ENCODE measurements at places on chromosomes 4 and X.

- DNase-seq: peak; percentile 21
Observed at GRCh38 chrX:47831788-47832187, 4.9 kb upstream of the ZNF81 start.

DNA sequence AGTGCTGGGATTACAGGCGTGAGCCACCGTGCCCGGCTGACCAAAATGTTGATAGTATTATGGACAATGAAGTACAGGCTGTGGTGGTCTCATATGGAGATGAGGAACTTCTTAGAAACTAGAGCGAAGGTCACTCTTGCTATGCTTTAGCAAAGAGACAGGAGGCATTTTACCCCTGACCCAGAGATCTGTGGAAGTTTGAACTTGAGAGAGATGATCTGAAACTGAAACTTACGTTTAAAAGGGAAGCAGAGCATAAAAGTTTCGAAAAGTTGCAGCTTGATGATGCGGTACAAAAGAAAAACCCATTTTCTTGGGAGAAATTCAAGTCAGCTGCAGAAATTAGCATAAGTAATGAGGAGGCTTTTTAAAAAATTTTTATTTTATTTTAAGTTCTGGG is 8.5 kb upstream of the CTAG2 start:
- no peak for DNase-seq

- no peak for DNase-seq
Observed at GRCh38 chr4:181752516-181752915, 490.7 kb upstream of the TENM3 start.

DNA sequence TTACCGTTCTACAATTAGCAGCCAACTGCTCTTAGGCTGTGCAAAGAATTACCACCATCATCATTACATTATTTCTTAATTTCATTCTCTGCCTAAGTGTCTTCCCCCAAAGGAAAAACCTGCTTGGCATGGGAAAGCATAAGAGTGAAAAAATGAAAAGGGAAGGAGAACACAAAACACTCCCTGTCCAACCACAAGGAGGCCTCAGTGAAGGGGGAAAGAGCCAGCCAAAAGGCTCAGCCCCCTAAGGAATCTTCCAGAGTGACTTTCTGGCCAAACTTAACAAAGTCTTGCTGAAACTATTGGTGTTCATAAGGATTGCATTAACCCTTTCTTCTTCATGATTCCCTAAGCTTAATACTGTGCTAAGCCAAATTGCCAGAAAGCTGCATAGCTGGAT is 287.4 kb downstream of the SMARCA1 start:
- DNase-seq: no peak

DNA sequence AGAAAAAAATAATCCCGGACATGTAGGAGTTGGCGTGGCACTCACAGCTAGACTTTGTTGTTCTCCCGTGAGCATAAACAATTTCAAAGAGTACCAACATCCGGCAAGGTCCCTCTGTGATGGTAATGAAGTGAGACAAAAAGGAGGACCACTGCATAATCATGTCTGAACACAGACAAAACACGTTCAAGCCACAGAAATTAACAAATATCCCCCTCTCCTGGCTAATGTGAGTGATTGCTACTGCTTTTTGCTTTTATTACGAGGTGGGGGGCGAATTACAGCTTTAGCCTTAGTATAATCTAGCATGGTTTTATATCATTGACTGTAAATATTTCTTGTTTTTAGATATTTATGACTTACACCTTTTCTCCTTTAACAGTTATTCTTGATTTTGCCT is 118.5 kb downstream of the PLS3 start:
- peak; percentile 77 for DNase-seq

DNA sequence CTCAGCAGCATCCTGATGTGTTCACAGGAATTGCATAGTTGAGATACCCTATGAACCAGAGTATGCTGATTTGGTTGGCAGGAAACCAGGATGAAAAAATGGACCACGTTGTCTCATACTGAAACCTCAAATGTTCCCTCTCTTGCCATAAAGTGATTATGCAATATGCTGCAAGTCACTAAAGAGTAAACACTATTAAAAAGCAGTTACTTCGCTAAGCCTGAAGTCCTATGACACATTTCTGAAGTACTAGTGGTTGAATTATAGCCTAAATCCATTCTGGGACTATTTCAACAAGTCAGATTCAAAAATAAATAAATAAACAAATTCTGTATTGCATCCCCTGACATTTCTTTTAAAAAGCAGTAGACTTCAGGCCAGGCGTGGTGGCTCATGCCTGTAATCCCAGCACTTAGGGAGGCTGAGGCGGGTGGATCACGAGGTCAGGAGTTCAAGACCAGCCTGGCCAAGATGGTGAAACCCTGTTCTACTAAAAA is 106.0 kb upstream of the NAP1L5 start:
- peak; percentile 73 for DNase-seq

GRCh38 chrX:118189000-118189399 is 72.4 kb upstream of the KLHL13 start:
- no peak for DNase-seq

- DNase-seq: no peak
Observed at GRCh38 chr4:67459164-67459563, 86.1 kb downstream of the CENPC start.

GRCh38 chr4:10143171-10143570 is 26.6 kb upstream of the WDR1 start:
- DNase-seq: no peak

- no peak for DNase-seq
Observed at GRCh38 chr4:79763486-79764075, 309.4 kb downstream of the ANTXR2 start.

GRCh38 chrX:110683925-110684324 is 111.7 kb downstream of the CHRDL1 start:
- DNase-seq: no peak

DNA sequence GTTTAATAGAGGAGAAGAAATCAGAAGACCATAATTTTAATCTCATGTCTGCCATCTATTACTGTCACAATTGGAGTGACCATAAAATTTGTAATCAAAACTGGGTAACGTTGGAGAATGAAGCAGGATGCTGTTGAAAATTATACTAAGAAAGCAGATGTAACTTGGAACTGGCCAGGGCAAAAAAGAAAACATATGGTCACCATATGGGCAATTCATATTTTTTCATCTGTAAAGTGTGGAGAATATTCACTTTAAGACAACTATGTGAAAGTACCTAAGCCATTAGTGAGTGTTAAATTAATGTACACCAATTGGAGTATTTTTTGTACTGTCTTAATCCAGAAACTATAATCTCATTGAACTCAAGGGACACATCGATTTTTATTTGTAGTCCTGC is 1008.0 kb downstream of the GLUD2 start:
- DNase-seq: no peak

GRCh38 chrX:154471839-154472684 is 7.0 kb downstream of the LAGE3 start:
- peak; percentile 70 for DNase-seq

- no peak for DNase-seq
Observed at GRCh38 chrX:77014377-77015372, 432.5 kb upstream of the FGF16 start.

DNA sequence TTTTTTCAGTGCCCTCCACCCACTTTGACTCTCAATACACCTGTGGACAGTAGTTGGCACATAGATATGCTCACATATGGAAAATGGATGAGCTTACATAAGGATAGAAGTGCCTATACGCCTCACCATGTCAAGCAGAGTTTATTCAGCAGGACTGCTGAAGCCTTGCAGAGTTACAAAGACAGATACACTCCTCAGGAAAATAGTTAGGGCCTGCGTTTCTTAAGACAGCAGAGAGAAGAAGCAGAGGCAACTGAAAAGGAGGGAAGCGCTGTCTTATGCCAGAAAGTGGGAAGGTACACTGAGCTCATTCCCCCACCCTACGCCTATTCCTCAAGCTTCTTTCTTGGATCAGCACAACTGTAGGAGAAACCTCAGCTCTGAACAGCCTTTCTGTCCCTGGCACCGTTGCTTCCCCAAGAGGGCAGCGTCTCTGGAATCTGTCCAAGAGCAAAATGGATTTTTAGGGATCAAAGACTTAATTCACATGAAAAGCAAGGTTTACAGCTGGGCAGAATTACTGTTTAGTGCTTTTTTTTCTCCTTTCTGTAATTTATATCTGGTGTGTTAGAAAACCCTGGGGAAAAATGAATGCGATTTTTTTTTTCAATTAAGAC is 37.3 kb upstream of the MBTPS2 start:
- DNase-seq: no peak

- DNase-seq: no peak
Observed at GRCh38 chr4:68591204-68591603, 15.1 kb upstream of the UGT2B17 start.

DNA sequence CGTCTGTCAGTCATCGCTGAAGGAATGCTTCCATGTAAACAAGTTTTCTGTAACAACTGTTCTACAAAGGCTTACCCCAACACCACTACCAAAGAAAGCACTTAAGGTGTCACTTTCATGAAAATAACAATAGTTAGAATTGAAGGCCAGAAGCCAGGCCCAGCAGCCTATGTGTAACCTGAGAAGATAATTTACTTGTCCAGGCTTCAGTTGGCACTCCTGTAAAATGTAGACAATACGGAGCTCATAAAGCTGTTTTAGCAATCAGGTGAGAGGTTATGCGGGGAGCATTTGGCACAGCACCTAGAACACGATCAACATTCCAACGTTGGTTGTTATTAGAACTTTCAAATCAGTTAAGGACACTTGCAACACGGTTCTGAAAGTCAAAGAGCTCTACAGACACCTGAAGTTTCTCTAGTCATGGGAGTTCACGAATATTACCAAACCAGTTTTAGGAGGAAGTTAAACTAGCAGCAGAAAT is 15.7 kb downstream of the ADGRA3 start:
- DNase-seq: no peak

GRCh38 chr4:65918872-65919271 is 248.6 kb upstream of the EPHA5 start:
- DNase-seq: no peak

DNA sequence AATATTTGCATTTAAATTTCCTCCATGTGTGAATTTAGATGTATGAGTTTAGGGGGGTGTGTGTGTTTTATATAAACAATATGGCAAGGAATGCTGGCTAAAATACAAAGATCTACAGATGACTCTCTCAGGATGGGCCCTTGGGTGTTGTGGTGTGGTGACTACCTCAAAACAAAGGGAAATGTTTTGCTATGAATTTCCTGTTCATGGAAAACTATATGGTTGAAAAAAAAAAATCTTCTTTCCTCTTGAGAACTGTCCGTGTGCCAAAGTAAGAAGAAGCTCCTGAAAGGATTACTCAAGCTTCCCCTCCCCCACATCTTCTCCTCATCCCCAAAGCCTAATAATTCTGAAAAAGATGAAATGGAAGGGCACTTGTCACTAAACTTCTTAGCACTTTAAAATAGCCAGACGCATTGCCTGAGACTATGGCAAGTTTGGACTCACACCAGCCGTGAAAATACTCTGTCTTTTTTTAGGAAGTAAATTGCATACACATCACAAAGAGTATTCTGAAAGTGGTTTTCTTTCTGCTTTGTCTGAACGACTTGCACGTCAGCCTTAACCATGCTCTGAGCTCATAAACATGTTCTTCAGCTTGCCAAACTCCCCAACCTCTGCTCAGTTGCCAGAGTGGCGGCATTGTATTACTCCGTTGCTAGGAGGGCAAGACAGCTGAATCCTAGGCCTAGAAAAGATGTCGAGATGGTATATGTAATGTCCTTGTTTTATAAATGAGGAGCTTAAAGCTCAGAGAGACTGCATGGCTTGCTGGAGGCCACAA is 250.4 kb upstream of the JADE1 start:
- peak; percentile 54 for DNase-seq

- DNase-seq: no peak
Observed at GRCh38 chr4:181835348-181835747, 407.9 kb upstream of the TENM3 start.

- DNase-seq: no peak
Observed at GRCh38 chr4:128802680-128803628, 6.5 kb upstream of the JADE1 start.

DNA sequence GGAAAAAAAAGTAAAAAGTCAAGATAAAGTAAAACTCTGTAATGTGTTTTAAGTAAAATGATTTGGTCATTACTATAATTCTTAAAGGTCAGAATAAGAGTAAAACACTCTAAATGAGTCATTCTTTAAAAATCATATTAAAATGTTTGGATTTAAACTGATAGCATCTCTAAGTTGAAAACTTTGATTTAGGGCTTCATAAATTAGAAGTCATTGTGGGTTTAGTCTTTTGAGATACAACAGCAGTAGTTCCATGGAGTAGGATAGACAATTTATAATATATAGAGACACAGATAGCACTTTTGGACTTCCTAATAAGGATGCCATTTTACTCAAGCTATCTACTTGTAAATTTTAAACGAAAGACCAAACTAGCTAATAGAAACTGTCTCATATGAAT is 77.1 kb upstream of the PABPC4L start:
- no peak for DNase-seq

GRCh38 chr4:124933521-124933920 is 221.0 kb upstream of the ANKRD50 start:
- DNase-seq: no peak

DNA sequence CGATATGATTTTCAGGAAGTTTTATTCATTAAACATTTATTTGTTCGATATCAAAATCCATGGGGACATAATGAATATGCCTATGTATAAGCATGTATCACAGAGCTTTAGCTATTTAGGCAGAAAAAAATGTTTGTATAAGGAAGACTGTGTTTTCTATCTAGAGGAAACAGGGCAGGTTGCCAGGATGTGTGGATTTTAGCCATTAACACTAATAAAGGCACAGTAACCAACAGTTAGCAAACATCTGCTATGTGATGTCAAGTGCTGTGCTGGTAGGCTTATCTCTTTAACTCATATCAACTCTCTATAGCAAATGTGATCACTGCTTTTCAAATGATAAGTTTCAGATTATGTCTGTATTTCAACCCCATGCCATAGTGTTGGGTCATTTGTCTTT is 708.9 kb upstream of the HS3ST1 start:
- DNase-seq: no peak

DNA sequence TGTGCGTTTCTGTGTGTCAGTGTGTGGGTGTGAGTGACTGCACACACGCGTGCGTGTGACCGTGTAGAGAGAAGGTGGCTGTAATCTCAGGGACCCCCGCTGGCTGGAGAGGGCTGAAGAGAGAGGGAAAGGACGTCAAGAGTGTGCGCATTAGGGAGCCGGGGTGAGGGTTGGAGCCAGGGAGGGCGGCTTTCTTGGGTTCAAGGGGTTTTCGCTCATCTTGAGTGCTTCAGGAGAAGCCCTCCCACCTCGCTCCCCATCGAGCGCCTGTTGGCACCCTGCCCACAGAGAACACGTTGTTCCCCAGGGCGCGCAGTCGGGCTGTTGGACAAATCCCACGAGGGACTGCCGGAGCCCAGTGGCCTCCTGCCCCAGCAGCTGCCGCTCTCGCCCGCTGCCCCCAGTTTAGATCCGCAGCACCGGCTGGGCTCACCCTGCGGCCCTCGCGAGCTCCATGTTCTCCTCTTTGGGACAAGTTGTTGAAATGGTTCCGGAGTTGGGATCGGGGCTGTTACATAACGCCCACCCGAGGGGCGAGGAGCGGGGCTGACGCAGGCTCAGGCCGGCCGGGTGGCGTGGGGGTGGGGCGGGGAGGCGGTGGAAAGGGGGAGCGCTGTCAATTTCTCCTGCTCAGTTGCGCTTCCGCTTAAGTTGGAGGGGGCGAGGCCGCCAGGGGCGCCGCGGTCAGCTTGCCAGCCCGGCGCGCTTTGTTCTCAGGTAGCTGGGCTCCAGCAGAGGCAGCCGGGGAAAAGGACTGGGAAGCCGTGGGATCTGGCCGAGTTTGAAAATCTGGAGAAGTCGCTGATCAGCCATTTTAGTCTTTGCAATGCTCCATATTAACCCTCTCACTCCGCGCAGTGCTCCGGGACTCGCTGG is 1.6 kb downstream of the GRIA2 start:
- peak; percentile 81 for DNase-seq

GRCh38 chrX:103063918-103064434 is at the start of gene BEX1:
Gene BEX1 (minus strand): TSS chrX:103064171. CDS start chrX:103063274, 897 bp downstream.
- DNase-seq: no peak
